Melanocyte of skin (primary cell): ENCODE measurements at places on chromosomes 2 and 18. TPM values are rescaled to one million over a fixed set of nuclear protein-coding genes. Genes with fewer than 3 reads are reported as not detected.

L3MBTL4 gene
- total RNA-seq: under 0.01 and 0.36 TPM in 2 replicates

CHRND gene
- total RNA-seq: 0.36 TPM in 1 of 2 replicates, not detected in the other

DNER gene
- 0.36 and 20.3 TPM in 2 replicates for total RNA-seq

MAP4K4 gene
- 46.5 and 86.5 TPM in 2 replicates for total RNA-seq

ACOXL gene
- not detected in 2 replicates for total RNA-seq

MZT2A gene
- total RNA-seq: 34.9 and 43.4 TPM in 2 replicates

FKBP1B gene
- 4.5 and 9.1 TPM in 2 replicates for total RNA-seq

C2orf66 gene
- under 0.01 and 0.15 TPM in 2 replicates for total RNA-seq

ACTG2 gene
- total RNA-seq: under 0.01 and 1.8 TPM in 2 replicates

STARD6 gene
- total RNA-seq: 0.36 TPM in 1 of 2 replicates, not detected in the other

GNLY gene
- total RNA-seq: not detected in 2 replicates

PMAIP1 gene
- 6.2 and 11.7 TPM in 2 replicates for total RNA-seq

BCL11A gene
- 0.62 and 0.67 TPM in 2 replicates for total RNA-seq

CREG2 gene
- total RNA-seq: 0.34 and 0.36 TPM in 2 replicates

KCNS3 gene
- 16.0 and 19.0 TPM in 2 replicates for total RNA-seq

ITGB6 gene
- 0.34 and 0.36 TPM in 2 replicates for total RNA-seq

IGFBP2 gene
- 0.67 and 3.1 TPM in 2 replicates for total RNA-seq

NCKAP5 gene
- total RNA-seq: 3.7 and 4.3 TPM in 2 replicates

CRYGC gene
- not detected in 2 replicates for total RNA-seq

ST6GAL2 gene
- not detected in 2 replicates for total RNA-seq

SLC38A11 gene
- total RNA-seq: under 0.01 and 0.73 TPM in 2 replicates

PDE1A gene
- total RNA-seq: under 0.01 TPM in 2 replicates

DSG4 gene
- not detected in 2 replicates for total RNA-seq

SATB2 gene
- total RNA-seq: 5.9 and 8.4 TPM in 2 replicates

SCYGR2 gene
- not detected in 2 replicates for total RNA-seq

RUFY4 gene
- total RNA-seq: 0.15 TPM in 1 of 2 replicates, not detected in the other

TAF4B gene
- 21.0 and 23.9 TPM in 2 replicates for total RNA-seq

CPS1 gene
- 32.0 and 64.3 TPM in 2 replicates for total RNA-seq

BOLA3 gene
- 30.3 and 56.0 TPM in 2 replicates for total RNA-seq

SLC20A1 gene
- total RNA-seq: 63.6 and 65.2 TPM in 2 replicates

LCT gene
- total RNA-seq: under 0.01 TPM in 2 replicates

DQX1 gene
- total RNA-seq: under 0.01 TPM in 1 of 2 replicates, not detected in the other

COL6A3 gene
- total RNA-seq: 0.62 and 3.3 TPM in 2 replicates

ARMC9 gene
- 70.3 and 91.2 TPM in 2 replicates for total RNA-seq

CGREF1 gene
- 6.2 and 10.9 TPM in 2 replicates for total RNA-seq

HOXD8 gene
- total RNA-seq: 2.7 and 8.2 TPM in 2 replicates

ALK gene
- total RNA-seq: 1.3 and 3.9 TPM in 2 replicates

EIF2AK3 gene
- total RNA-seq: 15.3 and 20.1 TPM in 2 replicates

GPC1 gene
- total RNA-seq: 21.9 and 29.6 TPM in 2 replicates

NLRC4 gene
- not detected in 2 replicates for total RNA-seq

EPHA4 gene
- 34.4 and 36.0 TPM in 2 replicates for total RNA-seq

COA5 gene
- 17.6 and 27.6 TPM in 2 replicates for total RNA-seq

TP53I3 gene
- 33.6 and 35.3 TPM in 2 replicates for total RNA-seq

GPR17 gene
- 0.15 and 0.33 TPM in 2 replicates for total RNA-seq

CHST9 gene
- total RNA-seq: under 0.01 and 0.73 TPM in 2 replicates

SFT2D3 gene
- 4.8 and 7.6 TPM in 2 replicates for total RNA-seq

UNC80 gene
- under 0.01 and 0.77 TPM in 2 replicates for total RNA-seq

IL37 gene
- not detected in 2 replicates for total RNA-seq

TWSG1 gene
- 56.9 and 71.1 TPM in 2 replicates for total RNA-seq

CTAGE1 gene
- not detected in 2 replicates for total RNA-seq
